ENCODE measurements at places on chromosomes 5 and 9.

- DNase-seq, result no peak
Measured at GRCh38 chr9:93588641-93589609, 12.5 kb downstream of the PHF2 start.

DNA sequence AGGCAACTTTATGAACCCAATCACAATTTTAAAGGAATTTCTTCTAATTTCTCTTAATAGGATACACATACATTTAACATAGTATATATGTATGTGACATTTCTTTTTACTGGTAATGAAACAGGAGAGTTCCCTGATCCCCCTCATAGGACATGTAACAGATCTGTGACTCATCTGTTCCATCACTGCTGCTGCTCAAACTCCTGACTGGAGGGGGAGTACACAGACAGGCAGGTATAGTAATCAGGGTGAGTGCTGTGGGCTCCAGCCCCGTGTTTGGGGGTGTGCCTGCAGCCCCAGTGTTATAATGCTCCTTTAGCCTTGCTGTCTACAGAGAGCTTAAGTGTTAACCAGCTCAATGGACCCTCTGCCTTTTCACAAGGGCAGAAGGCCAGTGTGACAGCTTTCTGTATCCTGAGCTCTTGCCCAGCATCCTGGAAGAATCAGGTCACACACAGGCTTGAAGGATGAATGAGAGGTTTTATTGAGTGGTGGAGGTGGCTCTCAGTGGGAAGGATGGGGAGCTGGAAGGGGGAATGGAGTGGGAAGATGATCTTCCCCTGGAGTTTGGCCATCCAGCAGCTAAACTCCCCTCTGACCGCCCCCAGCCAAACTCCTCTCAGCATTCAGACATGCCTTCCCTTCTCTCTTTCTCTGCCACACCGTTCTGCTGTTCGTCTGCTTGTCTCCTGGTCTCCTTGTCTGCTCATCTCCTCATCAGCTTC, 161.3 kb downstream of the ZNF608 start:
- no peak for DNase-seq

DNA sequence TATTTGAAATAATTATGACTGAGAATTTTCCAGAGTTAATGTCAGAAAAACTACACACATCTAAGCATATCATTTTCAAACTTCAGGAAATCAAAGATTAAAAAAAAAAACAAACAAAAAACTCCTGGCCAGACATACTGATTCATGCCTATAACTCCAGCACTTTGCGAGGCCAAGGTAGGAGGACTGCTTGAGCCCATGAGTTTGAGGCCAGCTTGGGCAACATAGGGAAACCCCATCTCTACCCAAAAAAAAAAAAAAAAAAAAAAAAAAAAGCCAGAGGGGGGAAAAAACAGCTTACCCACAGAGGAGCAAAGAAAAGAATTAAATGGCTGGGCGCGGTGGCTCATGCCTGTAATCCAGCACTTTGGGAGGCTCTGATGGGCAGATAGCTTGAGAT, 22.4 kb downstream of the EFCAB9 start:
- no peak for DNase-seq

DNA sequence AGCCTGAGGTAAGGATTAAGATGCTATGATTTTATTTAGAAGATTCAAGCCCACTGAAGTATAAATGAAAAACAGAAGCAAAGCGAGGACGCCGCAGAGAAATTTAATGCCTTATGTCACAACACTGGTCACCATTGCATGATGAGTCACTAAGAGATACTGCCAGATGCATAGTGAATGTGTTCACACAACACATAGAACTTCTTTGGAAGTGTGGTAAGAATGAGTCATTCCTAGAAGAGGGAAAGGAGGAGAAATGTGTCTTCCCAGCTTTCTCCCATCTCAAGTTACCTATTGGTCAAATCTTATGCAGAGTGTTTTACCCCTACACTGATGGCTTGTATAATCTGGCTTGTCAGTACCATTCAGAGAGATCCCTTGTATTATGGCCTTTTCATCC, 465.3 kb upstream of the ARRDC3 start:
- DNase-seq, result no peak

DNA sequence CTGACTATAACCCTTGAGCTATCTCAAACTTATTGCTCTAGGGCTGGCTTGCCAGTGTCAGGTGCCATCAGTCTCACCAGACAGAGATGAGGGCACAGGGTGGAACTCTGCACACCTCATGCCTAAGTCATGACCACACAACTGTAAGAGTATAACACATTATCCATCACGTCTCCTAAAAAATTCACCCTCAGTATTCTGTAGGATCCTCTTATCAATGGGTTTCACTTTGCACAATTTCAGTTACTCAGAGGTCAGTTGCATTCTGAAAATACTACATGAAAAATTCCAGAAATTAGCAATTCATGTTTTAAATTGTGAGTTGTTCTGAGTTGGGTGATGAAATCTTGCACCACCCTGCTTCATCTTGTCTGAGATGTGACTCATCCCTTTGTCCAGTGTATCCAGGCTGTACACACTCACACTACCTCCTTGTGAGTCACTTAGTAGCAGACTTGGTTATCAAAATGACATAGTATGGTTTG, 690.9 kb upstream of the CDH18 start:
- DNase-seq, result no peak

DNA sequence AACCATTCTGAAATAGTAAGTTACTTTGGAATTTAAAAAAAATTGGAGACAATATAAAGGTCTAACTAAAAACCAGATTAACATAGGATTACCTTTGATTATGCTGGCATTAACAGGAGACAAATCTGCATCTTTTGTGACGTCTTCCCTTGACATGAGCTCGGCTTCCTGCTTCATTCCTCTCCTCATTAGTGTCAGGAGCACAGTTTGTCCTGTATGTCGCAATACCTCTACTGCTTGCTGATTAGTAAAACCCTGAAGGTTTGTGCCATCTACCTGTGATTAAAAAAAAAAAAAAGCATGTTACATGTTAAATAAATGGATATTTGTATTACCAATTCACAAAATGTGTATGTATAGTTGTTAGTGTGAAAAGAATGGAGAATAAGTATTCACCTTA, 73.7 kb downstream of the MPDZ start:
- no peak for DNase-seq

GRCh38 chr5:73274881-73275663, 102.1 kb downstream of the TMEM174 start:
- no peak for DNase-seq

GRCh38 chr9:136623842-136624183, 38.9 kb upstream of the EGFL7 start:
- DNase-seq, result no peak

- DNase-seq, result no peak
Measured at GRCh38 chr5:132915681-132916080, 42.2 kb downstream of the LEAP2 start.

DNA sequence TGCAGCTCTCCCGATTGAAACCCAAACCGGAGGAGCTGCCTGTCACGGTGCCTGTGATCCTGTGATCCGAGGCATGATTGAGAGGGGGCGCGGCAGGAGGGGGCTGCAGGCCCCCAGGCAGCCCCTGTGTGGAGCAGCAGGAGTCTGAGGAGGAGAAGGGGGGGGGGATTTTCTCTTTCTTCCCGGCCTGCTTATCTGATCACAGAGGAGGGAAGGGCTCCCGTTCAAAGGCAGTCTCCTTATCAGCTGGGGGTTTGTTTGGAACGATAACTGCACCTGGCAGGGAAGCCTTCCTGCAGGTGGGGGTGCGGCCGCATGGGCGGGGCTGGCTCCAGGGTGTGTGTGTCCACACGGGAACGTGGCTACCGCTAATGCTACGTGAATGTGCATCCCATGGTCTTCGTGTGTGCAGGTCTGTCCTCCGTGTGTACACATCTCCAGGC, 38.4 kb downstream of the LMX1B start:
- no peak for DNase-seq

DNA sequence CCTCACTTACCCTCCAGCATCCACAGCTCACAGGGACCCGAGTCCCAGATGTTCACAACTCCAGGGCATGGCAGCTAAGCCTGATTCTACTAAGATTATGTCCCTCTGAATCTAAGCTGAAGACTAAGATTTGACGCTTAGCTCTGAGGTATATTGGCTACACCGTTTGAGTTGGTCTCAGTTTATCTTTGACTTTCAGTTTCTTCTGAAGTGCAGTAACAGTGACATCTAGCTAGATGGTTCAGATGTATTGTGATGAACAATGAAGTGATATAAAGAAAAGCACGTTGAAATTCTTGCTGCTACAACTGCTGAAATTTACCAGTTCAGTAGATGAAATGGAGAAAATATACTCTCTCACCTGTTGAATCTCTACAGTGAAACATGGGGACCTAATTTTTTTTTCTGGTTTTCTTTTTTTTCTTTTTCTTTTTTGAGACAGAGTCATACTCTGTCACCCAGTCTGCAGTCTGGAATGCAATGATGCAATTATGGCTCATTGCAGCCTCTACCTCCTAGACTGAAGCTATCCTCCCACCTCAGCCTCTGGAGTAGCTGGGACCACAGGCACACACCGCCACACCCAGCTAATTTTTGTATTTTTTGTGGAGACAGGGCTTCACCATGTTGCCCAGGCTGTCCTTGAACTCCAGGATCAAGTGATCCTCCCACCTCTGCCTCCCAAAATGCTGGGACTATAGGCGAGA, 15.7 kb downstream of the RFK start:
- no peak for DNase-seq

- no peak for DNase-seq
Measured at GRCh38 chr9:126461608-126462007, 135.0 kb downstream of the MVB12B start.

DNA sequence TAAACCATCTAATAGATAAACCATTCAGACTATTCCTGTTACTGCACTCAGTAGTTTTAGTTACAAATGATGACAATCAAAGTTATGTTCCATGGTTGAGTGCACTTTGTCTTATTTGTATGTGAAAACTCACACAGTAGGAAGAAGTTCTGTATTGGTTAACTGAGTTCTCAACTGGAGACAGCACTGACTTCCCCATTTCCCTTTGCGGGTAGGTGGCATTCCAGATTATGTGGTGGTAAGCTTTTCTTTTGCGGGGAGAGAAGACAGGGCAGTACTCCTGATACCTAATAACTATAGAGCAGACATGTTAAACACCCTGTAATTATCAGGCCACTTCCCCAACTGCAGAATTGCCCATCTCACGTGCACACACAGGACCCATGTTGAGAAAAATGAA, 24.4 kb downstream of the TARS1 start:
- no peak for DNase-seq

GRCh38 chr5:41869151-41869723, 988 bp downstream of the OXCT1 start:
- peak; percentile 15 for DNase-seq

DNA sequence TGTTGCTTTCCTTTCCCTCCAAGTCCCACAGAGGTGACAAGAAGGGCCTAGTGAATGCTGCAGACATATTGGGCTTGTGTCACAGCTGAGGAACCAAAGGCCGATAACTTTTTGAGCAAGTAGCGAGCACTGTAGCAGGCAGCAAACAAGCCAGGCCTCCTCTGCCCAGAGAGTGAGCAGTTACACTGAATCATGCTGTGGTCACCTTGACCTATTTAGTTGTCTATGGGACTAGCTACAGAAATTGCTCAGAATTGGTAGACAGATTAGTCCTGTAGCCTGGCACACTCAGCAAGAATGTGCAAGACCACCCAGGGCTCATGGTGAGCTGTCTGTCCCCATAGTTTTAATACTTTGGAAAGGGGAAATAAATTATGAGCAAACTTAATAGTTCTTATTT, 25.2 kb downstream of the ZCCHC9 start:
- DNase-seq, result no peak

DNA sequence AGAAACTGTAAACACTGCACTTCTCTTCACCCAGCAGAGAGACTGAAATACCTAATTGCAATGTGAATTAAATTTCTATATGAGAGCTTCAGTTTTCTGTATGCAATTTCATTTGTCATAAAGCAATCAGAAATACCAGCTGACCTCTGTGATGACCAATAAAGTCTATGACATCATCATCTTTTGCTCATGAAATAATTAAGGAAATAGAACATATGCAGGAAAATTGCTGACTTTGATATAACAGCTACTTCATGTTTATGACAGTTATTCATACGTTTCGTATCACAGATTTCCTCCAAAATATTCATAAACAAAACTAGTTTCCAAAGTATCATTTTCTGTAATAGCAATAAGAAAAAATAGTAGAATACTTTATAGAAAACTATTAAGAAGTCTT, 652.3 kb downstream of the SLCO4C1 start:
- DNase-seq, result no peak

DNA sequence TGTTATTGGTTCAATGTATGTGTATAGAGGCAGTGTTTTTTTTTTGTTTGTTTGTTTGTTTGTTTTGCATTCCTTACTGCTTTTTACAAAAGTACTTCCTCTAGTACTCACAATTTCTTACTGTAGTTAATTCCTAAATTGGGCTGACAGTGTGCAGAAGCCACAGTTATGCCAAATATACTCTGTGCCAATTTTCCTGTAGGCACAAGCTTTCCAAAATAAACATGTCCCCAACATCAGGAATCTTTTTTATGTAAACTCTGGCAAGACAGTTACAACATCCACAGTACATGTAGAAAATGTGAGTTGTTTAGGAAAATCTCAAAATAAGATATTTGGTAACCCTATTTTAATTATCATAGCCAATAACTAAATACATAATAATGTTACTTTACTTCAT, 161.6 kb upstream of the TSLP start:
- no peak for DNase-seq

DNA sequence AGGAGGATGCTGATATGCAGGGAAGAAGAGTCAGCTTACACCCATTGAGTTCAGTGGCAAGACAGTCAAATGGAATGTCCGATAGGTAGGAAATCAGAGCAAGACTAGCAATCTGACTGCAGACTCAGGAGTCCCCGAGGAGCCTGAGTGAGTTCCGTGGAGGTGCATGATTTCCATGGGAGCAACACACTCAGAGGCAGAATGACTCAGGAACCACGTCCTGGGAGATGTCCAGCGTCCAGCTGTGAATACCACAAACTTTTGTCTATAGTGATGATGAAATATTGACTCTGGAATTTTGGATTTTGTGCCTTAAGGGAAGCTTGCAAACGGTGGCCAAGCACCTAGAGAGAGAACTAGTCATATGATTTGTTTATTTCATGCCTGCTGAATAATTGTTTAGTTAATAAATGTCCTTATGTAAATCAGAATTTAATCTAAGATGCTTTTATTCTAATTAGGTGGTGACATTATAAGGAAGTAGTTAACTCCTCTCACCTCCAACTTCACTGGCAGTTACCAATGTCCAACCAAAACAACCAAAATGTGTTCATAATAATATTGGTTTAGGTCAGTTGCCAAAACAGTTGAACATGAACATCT, 100.4 kb downstream of the PDE4D start:
- DNase-seq, result no peak

DNA sequence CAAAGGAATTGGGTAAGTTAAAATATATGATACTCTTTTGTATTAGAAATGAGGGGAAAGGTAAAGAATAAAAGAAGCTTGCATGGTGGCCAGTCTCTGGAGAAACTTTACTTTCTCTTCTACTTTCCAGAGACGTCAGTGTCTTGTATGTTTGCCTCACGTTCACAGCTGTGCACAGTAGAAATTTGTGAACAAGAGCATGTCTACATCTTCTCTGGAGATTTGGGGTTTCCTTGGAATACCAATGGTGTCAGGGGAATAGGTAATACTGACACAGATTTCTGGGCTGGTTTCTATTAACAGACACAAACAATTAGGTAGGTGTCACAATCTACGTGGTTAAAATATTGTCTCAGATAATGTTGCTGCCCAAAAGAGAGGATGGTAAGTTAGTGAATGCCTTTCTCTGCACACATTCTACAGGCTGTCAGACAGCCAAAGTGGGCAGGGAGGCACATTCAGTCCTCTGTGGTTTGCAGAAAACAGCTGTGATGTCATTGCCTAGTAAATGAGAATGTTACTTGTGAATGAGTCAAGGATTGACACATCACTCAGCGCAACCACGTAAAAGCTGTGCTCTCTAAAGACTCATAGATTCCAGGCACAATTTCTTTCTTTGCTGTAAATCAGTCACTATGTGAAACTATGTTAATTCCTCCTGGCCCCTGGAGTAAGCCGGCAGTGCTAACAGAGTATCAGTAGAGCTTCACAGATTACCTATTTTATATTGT, 397.1 kb downstream of the MAN2A1 start:
- peak; percentile 23 for DNase-seq
